Right cardiac atrium (tissue), 5 donors: ENCODE measurements at places on chromosomes 4 and X. TPM values are rescaled to one million over a fixed set of nuclear protein-coding genes. Genes with fewer than 3 reads are reported as not detected.
A peak's percentile ranks its signal among the peaks of the same experiment; 100 is the strongest.

NOX1 gene
- not detected for total RNA-seq

DNA sequence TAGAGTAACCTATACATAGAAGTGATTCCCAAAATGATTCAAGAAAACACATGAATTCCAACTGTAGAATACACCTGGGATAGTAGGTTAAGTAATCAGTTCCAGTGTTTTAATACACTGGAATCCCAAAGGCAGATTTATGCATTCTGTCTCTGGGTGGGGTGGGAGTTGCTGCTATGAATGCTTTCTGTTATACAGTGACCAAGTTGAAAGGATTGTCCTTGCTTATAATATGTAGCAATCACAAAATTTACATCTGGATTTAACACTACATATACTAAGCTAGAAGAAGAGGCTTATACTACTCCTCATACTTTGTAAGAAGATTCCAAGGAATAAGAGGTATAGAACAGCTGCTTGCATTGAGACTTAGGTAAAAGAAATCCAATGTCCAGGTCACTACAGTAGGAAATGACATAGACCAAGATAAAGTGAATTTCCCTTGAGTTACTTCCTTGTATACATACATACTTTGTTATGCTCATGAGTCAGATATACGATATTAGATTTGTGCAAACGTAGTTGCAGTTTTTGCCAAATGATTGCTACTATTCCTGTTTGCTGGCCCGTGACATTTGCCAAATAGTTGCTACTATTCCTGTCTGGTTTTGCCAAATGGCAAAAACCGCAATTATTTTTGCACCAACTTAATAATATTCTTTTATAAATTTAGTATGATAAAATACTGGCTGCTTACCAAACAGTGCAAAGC is 210.5 kb upstream of the DIAPH2 start:
- DNase-seq = no peak

TRIM60 gene
- total RNA-seq = not detected

- DNase-seq = no peak
Observed at GRCh38 chr4:55380576-55380975, 15.2 kb upstream of the TMEM165 start.

DNA sequence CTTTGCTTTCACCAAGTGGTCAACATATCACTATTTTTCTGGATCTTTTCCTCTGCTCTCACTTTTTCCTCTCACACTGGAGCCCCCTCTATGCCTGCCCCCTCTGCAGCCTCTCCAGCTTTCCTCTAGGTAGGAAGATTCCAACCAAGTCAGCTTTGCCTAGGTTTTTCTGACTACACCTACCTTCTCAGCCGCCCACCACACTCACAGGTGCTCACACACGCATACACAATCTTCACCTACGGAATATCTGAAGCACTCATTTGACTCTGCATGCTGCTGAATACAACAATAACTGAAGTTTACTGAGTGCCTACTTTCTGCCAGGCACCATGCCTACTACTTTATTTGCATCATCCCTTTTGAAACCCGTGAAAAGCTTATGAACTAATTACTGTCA is 328.0 kb downstream of the PPP3CA start:
- DNase-seq = no peak

DNA sequence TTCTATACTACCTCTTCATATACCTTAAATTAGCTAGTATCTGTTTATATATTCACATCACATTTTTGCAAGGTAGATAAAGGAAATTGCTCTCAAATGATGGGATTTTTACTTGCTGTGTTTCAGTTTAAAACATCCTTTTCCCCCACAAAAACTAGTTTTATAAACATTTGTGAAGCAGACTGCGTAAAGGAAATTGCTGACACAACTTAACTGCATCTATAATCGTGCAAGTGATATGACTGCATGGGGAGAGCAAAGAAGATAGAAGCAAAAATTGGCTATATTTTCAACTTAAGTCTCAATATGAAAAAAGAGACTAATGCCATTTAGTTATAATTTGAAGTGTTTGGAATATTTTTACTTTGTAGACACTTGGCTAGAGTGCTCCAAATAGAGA is 385.2 kb downstream of the C4orf33 start:
- no peak for DNase-seq

DNA sequence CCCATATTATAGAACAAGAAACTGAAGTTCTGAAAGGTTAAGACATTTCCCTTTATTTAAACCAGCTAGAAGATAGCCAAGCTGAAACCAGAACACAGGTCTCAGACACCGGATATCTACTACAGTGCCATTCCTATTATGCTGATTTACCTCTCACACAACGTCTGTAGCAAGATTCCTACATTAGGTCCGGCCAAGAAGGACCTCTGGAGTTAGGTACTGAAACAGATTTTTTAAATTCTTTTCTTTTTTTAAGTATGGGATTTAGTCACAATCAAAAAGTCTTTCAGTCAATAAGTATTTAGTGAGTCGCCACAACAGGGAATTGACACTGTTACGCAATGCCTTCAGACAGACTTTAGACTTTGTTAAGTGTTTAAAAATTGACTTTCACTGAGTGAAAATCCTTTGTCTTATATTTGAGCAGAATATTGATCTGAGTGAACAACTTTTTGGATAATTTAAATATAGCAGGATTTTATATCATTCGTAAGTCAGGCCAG is 26.5 kb upstream of the SPANXN4 start:
- DNase-seq = no peak

- peak; percentile 55 for DNase-seq
Observed at GRCh38 chrX:31266203-31267076, 194.6 kb upstream of the FTHL17 start.

DNA sequence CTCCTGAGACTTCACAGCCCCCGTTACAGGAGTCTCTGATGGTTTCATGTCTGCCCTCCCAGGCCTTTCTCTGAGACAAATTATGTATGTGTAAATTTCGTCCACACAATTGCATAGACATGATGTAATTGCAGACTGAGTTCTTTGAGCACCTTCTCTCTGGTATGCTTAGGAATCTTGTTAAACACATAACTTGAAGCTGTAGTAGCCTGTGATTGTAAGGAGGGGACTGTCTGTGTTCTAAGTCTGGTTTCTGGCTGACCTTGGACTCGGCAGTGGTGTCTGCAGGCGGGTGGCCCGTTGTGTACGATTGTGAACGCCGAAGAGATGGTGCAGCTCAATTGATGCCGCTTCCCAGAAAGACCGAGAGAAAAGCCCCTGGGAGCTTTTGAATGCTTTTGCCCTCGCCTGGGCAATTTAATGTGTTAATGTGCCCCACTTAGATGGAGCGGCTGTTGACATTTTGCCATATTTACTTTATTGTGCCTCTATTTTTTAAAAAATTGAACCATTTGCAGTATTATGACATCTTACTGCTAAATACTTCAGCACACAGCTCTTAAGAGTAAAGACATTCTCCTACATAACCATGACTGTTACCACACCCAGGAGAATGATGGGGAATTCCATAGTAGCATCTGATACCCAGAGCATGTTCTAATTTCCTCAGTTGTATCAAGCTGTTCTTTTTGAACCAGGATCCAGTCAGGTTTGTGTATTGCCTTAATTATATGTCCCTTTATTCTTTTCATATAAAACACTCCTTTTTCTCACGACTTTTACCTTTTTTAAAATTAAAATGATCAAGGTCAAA is 58.4 kb upstream of the TADA2B start:
- no peak for DNase-seq

- DNase-seq = peak; percentile 20
Observed at GRCh38 chr4:112516471-112517066, 589 bp upstream of the NEUROG2 start.

DNA sequence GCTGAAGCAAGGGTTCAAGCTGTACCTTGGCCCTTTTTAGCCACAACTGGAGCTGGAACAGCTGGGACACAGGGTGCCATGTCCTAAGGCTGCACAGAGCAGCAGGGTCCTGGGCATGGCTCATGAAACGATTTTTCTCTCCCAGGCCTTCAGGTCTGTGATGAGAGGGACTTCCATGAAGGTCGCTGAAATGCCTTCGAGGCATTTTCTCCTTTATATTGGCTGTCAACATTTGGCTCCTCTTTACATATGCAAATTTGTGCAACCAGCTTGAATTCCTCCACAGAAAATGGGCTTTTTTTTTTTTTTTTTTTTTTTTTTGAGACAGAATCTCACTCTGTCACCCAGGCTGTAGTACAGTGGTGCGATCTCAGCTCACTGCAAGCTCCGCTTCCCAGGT is 430.8 kb downstream of the PCDH11X start:
- no peak for DNase-seq

DNA sequence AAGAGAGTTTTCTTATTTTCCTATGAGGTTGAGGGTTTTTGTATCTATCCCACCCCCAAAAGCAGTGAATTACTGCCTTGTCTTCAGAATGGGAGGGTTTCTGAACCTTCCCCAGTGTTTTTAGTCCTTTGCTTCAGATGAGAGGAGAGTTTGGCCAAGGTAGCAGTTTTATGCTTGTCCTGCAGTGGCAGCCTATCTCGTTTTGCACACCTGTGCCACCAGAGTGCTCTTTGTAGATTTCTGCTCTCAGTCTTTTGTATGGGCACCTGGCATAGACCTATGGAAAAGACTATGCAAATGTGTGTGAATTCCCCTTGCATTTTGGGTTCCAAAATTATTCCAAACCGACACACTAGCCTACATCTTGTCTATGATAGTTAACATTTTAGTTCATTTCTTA is 5.8 kb downstream of the TBC1D19 start:
- DNase-seq = no peak

DNA sequence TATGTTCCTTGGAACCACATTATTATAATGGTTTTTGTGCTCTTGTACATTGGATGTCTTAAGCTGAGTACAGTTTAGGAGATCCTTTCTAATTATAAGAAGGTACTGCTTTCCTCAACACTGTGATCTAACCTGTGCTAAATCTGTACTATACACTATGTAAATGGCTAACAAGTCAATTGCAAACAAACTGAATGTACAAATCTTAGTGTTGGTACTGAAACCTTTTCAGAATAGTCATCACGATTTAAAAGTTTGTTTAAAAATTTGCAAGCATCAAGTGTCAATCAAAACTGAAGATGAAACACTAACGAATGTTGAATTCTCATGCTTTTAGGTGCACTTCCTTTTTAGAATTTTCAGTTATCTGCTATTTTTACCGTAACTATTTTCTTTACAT is 2090.4 kb upstream of the TENM3 start:
- no peak for DNase-seq

DNA sequence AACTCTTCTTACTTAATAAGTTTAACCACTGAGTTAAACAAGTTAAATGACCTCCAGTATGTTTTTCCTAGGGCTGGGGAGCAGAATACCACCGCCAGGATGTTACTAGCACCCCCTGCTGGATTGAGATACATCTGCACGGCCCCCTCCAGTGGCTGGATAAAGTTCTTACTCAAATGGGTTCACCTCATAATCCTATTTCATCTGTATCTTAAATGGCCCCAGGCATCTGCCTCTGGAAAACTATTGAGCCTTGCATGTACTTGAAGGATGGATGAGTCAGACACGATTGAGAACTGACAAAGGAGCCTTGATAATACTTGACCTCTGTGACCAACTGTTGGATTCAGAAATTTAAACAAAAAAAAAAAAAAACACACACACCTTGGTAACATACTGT is 61.5 kb upstream of the MMAA start:
- DNase-seq = peak; percentile 65

DNA sequence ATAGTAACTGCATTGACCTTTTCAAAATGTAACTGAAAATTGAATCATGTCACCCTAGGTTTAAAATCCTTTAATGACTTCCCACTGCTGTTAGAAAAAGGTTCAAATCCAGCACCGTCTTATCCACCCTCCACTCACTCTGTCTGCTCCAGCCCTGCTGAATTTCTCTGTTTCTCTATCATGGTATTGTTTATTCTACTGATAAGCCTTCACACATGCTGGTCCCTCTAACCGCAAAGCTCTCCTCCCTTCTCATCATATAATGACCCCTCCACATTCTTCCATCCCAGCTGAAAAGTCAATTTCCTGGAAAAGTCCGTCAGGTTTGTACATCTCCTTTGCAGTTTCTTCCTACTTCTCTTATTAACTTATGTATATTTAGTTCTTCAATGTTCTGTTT is 389.2 kb upstream of the F9 start:
- DNase-seq = no peak

DNA sequence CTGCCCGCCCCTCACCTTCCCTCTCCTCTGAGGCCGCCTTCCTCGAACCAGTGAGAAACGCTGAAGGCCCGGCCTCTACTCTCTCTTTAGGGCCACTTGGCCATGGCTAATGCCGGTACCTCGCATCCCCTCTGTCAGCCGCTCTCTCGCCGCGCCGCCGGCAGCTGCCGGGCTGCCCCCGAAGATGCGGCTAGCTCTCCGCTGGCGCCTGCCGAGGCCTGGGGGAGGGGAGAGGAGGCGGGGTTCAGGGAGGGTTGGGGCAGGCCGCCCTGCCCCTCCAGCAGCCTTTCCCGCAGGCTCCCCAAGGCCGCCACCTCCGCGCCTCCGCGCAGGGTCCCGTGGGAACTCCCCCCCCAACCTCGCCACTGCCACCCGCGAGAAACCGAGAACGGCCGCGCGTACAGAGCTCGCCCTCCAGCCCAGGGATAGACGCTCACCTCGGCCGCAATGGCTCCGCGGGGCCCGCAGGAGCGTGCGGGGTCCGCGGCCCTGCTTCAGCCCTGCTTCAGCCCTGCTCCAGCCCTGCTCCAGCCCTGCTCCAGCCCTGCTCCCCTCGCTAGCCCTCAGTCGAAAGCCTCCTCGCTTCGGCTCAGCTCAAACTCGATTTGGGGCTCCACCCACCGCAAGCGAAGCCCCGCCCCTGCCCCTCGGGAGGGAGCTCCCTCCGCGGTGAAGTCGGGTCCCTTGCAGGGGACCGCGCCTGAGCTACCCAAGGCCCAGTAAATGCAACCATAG is at the start of gene HUWE1:
TSS of gene HUWE1 (minus strand) at position 569 of the 735 bp plus-strand sequence. CDS start 32,612 bp downstream, outside the sequence.
- peak; percentile 81 for DNase-seq

ITGB1BP2 gene
- total RNA-seq = 174 TPM

SLC9B1 gene
- total RNA-seq = 0.94 TPM

DNA sequence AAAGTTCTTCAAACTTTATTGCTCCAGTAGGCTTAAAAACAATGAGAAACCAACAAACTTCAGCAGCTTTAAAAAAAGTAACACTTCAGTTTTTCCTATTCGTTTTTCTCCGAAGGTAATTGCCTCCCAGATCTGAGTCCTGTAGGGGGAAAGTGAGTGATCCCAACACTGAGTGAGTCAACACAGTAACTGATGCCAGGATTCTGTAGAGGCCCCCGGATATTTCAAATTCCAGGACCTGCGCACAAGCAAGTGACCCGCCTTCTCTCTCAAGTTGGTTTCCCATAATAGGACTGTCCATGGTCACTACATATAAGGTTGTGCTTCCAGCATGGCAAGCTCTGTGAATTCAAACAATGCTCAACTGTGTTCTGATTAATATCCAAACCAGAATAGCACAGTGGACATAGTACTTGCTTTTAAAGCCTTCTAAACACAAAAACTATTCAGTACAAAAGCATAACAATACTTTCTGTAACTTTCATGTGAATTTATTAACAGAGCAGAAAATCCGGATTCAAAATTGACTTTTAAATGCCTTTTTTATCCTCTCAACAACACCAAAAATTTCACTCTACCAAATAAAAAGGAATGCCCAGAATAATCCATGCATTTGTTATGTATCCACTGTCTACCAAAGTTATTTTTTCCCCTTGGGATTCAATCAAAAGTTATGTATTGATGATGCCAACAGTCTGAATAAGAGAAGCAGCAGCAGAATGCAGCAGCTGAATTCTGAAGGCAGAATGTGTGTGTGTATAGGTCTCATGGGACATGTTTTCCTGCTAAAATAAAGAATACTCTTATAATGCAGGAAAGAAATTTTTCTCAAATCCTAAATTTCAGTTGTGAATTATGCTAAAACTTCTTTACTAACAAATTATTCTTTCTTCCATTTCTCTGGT is at the start of gene DMD:
TSS of gene DMD (minus strand) at position 194 of the 905 bp plus-strand sequence. CDS start 237 bp downstream, outside the sequence.
- peak; percentile 50 for DNase-seq
